RWPE2 (cell line): ENCODE measurements at places on chromosomes 4 and X.

- DNase-seq = no peak
Measured at GRCh38 chrX:64321507-64321906, 73.7 kb downstream of the MTMR8 start.

- DNase-seq = no peak
Measured at GRCh38 chrX:79080141-79080540, 64.3 kb upstream of the GPR174 start.

DNA sequence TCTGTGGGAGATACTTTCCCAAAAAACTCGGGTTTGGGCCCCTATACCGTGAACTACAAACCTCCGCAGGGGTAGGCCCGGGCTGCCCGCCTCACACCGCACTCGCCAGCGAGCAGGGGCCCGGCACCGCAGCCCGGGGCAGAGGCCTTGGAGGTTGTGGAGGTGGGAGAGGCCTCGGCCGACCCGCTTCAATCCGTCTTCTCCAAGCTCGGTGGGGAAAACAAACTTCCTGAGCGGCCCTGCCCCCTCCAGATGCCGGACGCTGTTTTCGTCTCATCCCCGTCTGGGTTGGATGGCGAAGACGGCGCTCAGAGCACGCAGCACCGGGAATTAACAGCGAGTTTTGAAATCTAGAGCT lies 442 bp upstream of the MCUB start:
- no peak for DNase-seq

- DNase-seq = no peak
Measured at GRCh38 chr4:26140150-26140898, 180.5 kb upstream of the RBPJ start.

DNA sequence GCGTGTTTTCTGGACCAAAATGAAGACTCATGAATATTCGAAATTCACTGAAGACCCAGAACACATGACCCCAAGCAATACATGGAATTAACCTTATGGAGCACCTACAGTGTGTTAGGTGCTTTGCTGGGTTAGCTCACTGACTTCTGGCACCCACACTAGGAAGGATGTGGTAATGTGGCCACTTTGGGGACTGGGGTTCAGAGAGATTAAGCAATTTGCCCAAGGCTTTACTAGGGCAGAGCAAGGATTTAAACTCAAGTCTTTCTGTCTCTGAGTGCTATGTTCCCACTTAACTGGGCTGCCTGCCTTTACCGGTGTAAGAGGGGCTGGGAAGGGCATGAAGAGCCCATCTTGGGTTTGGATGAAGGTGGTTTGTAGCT lies 162.0 kb upstream of the ATP6AP2 start:
- DNase-seq = no peak

DNA sequence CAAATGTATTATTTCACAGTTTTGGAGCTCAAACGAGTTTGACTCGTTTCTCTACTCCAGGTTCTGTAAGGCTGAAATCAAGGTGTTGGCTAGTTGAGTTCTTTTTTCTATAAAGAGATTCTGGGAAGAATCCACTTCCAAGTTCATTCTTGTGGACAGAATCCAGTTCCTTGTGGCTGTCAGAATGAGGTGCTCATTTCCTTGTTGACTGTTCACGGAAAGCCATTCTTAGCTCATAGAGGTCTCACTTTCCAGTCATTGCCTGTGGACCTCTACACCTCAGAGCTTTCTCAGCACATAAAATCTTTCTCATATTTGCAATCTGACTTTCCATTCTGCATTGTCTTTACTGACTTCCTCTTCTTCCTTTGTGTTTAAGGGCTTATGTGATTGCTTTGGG lies 62.9 kb downstream of the SYTL5 start:
- DNase-seq = no peak

DNA sequence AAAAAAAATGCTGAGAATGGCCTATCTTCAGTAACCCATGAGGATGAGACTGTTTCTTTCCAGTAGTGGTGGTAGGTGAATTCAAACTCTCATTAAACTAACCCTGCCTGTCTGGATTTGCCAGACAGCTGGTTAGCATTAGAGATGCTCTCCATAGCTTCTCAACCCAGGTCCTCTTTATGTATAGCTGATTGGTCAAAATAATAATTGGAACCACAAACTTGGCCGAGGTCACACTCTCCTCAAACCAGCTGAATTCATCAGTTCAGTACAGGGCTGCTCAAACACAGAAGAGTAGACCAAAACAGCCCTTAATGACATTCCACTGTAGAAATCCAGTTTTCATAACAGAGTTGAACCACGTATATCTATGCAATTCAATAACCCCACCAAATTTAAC lies 85.3 kb downstream of the HCCS start:
- no peak for DNase-seq

DNA sequence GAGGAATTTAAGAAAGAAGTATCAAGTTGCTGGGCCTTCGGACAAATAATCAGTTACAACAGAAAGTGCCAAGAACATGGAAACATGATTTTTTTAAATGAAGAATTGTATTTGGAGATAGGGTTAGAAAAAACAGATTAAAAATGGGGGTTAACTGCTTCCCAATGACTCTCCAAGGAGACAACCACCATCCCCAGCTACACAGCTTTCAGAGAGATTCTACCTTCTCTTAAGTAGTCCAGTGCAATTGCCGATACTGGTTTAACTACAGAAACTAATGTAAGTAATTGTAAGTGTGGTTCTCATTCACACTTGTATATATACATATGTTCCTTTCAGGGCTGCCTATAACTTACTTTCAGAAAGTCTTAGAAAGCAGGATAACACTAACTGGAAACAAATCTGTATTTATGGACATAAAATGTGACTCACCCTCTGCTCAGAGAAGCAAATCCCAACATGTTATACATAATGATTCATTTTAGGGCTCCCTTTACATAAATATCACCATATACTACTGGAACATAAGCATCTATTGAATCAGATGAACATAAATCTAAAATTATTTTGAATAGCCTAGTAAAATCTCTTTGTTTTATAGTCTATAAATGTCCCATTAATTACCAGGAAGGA lies 248.9 kb upstream of the UGT8 start:
- DNase-seq = no peak

- DNase-seq = no peak
Measured at GRCh38 chrX:119694601-119695534, 1.9 kb upstream of the SEPTIN6 start.

DNA sequence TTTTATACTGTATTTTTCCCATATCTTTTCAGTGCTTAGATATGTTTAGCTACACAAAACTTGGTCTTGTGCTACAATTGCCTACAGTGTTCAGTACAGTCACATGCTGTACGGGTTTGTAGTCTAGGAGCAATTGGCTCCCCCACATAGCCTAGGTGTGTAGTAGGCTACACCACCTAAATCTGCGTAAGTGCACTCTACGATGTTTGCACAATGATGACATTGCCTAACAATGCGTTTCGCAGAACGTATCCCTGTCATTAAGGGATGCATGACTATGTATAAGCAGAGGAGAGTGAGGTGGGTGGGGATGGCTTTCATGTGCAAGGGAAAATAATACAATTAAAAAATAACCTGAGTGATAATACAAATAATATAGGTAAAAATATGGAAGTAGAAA lies 131.4 kb downstream of the GBA3 start:
- DNase-seq = no peak

DNA sequence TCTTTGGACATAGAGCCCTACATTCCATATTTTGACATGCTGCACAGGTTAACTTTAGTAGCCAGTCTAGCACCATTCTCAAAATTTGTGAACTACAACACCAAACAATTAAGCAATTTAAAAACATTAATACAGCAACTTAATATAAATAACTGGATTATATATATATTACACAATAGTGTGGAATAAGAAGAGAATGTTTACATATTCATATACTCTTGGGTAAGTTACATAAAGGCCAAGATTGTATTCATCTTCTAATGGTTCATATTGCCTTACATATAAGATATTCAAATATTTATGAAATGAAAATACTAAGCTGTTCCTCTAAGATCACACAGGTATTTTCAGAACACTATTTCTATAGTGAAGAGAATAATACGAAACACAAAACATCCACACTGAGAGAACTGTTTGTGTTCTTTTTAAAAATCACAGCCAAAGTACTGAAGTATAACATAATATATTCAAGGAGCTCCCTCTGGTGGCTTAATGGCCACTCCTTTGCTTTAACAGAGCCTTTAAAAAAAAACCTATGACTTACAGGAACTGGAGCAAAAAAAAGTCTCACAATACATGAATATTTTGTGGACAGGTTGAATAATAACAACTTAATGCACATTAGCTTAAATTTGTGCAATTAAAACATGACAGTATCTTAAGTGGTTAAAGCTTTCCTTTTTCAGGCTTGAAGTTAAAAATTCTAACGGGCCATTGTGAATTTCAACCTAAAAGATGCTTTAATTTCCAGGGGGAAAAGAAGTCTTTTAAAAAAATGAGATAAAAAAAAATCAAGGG lies 46.2 kb downstream of the NEK1 start:
- DNase-seq = no peak

- no peak for DNase-seq
Measured at GRCh38 chr4:38957893-38958292, 74.3 kb downstream of the TMEM156 start.

DNA sequence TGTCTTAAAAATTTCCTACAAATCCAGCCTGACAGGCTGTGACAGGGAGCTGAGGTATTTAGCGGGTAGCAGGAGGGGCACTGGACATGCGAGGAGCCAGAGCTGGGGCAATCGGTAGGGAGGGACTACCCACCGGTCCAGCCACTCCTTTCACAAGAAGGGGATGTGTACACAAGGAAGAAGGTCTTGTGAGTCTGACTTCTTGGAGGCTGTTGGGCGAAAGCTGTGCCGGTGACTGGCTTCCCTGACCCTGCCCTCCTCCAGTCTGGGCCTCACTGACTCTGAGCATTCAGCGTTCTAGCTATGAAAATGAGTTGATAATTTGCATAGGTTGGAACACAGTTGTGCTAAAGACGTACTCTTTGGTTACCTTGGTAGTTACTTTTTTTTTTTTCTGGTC lies 12.7 kb upstream of the CXCL8 start:
- DNase-seq = no peak

DNA sequence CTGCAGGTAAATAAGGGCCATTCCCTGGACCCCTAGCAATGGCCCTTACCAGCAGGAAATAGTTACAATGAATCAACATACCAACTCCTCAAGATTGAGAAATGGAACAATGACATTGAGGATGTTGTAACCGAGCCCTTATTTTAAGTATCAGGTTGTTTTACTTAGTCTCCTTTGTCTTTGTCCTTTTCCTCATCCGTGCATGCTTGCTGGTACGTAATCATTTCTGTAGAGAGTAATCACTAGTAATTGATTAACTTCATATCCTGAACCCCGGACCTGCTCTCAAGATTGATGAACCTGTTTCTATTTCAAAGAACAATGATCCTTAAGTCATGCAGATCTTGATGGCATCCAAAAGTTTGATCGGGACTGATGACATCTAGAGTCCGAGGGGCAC lies 98.6 kb upstream of the LANCL3 start:
- no peak for DNase-seq

- DNase-seq = no peak
Measured at GRCh38 chr4:5878359-5878758, 14.5 kb downstream of the CRMP1 start.

- DNase-seq = no peak
Measured at GRCh38 chr4:53919535-53919934, 144.9 kb downstream of the CHIC2 start.

- no peak for DNase-seq
Measured at GRCh38 chrX:73851014-73852009, 288.3 kb downstream of the CHIC1 start.

DNA sequence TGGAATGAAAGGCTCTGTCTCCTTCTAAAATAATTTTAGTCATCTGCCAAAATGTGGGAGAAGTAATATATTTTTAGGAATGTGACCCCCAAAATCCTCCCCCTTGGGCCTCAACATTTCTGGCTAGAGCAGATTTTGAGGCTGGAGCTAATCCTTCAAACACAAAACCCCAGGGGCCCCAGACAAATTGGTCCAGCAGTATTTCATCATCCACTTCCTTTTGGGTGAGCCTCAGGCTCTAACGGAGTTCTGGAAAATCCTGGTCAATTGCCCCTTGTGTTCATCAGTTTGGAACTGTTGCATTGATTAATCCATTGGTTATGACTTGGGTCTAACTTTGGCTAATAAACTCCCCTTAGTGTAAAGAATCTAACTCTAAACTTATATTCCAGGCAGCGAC lies 67.4 kb upstream of the PCDH19 start:
- no peak for DNase-seq

GRCh38 chrX:10050481-10050880 lies 83.3 kb downstream of the CLDN34 start:
- no peak for DNase-seq

DNA sequence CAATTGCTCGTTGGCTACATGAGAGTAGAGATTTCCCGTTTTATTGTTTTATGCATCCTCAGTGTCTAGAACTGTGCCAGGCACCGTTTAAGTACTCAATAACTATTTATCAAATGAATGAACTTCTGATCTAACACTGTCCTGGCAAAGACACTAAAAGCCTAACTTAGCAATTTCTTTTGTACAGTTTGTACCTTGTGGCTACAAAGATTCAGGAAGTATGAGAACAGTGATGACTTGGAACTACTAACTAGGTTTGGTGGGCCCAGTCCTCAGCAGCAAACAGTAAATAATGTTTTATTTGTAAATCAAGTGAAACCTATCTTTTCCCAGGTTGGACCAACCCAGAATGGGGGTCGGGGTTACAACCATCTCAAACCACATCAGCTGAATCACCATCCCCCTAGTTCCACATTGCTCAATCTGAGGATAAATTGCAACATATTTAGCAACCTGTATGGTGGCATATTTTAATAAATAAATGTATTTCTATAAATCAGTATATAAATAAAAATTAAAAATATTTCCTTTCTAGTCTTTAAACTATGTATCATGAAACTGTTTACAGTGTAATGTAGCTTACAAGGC lies 12.3 kb upstream of the SCRG1 start:
- DNase-seq = no peak

- DNase-seq = peak; percentile 68
Measured at GRCh38 chr4:107825072-107825824, 516 bp downstream of the SGMS2 start.

DNA sequence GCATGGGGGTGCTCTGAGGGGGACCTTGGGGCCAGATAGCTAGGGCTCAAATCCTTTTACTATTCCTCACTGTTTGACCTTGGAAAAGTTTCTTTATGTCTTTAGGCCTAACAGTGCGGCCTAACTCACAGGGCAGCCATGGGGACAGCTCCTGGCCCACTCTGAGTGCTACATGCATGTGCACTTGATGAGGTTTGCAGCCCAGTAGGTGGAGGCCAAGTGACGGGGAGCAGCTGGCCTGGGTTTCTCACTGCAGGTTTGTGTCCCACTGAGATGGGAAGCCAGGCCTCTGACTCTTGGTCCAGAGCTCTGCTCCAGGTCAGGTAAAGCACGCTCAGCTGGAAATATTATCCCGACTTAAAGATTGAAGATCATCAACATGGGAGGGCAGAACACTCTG lies 102.8 kb downstream of the SLC2A9 start:
- no peak for DNase-seq

- no peak for DNase-seq
Measured at GRCh38 chr4:123619326-123619725, 222.7 kb downstream of the SPRY1 start.
